Motor neuron (in vitro differentiated cells): ENCODE measurements at places on chromosomes 6 and 20. TPM values are rescaled to one million over a fixed set of nuclear protein-coding genes. Genes with fewer than 3 reads are reported as not detected.

GRCh38 chr6:4582506-4583417, 193.4 kb upstream of the CDYL start:
- no peak for ATAC-seq

DNA sequence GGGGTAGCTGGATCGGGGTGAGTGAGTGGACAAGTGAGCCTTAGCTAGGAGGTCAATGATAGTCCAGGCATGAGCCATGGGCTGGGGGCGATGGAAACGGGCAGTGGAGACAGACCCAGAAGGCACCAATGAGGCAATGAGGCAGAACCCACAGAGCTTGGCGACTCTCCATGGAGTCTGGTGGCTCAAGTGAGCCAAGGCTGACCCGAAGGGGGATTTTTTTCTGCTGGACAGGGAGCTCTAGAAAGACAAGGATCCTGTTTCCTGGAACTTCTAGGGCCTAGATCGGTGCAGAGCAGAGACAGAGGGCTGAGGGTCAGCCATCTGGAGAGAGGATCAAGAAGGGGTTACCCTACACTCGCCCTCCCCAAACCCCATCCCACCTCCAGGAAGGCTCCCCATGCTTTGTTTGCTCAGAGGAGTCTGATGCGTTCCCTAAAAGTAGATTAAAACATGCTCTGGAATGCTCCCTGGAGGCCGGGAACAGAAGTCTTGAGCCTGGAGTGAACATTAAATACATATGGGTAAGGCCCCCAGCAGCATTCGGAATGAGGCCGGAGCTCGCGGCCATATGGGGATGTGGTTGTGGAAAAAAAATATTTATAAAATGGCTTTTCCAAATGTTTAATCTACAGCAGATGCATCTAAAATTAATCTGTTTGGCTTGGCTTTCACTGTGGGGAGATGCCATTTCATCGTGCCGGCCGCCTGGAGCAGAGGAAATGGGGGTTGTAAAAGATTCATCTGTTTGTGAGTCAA, 237.8 kb upstream of the PMEPA1 start:
- ATAC-seq = no peak

DNA sequence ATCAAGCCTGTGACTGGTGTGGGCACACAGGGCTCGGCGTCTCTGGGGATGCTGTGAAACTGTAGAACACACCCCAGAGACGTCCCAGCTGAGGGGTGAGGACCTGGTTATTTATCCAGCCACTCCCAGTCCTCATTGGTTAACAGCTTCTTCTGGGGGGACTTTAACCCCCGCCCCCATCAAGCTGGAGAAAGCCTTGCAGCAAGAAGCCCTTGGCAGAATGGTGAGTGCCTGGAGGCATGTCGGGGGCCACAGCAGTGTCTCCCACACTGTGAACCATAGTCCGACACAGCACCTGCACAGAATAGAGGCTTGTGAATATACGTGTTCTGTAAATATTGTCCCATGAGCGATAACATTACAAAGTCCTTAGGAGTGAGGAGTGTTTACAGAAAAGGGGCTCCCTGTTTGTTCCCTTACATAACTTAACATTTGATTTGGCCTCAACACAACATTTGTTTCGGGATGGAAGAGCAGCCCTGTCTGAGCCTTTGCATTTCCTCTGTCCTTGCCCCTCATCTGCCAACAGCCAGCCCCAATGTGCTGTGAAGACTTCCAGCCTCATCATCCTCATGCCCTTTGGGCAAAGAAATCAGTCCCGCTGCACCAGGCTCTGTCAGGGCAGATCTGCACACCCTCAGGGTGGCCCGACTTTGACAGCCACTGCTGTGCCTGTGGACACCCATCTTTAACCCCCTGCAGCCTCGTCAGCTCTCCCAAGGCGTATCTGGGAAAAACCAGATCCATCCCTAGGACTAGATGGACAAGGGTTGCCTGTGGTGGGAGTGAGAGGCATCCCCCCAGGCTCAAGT, 2.2 kb upstream of the RRBP1 start:
- ATAC-seq = no peak

- ATAC-seq = peak; percentile 83
Measured at GRCh38 chr6:43708860-43709653, 21.5 kb upstream of the MRPS18A start.

DNA sequence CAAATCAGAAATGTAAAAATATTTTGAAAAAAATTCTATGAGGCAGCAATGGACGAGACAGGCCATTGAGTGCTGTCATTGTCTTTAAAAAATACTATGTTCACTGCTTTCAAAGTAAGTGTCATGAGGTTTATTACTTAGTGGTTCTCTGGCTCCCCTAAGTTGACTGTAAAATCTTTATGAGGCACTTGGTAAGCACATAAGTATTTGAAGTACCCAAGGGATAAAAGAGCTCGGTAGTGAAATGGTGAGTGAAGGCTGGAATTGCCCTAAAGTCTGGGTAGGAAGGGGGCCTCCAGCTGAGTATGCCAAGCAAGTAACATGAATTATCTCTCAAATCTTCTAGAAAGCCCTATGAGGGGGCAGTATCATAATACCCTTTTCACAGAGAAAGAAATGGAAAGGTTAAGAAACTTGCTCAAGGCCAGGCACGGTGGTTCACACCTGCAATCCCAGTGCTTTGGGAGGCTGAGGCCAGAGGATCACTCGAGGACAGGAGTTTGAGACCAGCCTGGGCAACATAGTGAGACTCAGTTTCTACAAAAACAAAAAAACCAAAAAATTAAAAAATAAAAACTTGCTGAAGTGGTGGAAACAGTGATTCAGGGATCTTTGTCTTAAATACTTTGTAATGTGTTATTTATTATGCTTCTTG, 5.5 kb upstream of the CTCFL start:
- ATAC-seq = no peak

The FBXL4 gene
- 25.7 and 26.1 TPM in 2 replicates for total RNA-seq

The DACT2 gene
- 0.23 TPM in 1 of 2 replicates, not detected in the other for total RNA-seq

The GPR6 gene
- not detected in 2 replicates for total RNA-seq

The TNFRSF21 gene
- 2.4 and 2.6 TPM in 2 replicates for total RNA-seq
